ENCODE measurements at places on chromosomes 2 and 18.

GRCh38 chr2:54437588-54437987 lies 18.5 kb upstream of the SPTBN1 start:
- DNase-seq: no peak

DNA sequence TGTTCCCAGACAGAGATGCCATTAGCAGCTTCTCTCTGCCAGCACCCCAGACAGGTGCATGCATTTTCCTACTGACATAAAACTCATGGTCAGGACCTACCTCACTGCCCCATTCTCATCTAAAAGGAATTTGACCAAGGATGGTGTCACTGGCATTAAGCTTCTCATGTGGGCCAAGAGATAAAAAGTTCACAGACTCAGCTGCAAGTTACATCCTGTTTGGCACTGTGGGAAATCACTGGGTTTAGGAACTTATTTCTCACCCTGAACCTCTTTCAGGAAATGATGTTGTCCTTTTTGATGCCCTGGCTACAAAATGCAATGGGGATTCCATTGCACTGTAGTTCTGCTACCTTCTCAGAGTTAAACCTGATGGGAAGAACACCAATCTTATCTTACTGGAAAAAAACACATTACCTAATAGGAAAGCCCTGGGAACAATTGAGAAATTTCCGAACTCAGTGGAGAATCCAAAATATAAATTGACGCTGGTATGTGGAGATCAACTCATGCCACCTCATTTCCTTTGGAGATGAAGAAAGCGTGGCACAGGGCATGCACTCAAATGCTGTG lies 252.1 kb upstream of the COPS8 start:
- DNase-seq: no peak

- DNase-seq: peak; percentile 65
Measured at GRCh38 chr18:74146756-74147155, 878 bp downstream of the FBXO15 start.

DNA sequence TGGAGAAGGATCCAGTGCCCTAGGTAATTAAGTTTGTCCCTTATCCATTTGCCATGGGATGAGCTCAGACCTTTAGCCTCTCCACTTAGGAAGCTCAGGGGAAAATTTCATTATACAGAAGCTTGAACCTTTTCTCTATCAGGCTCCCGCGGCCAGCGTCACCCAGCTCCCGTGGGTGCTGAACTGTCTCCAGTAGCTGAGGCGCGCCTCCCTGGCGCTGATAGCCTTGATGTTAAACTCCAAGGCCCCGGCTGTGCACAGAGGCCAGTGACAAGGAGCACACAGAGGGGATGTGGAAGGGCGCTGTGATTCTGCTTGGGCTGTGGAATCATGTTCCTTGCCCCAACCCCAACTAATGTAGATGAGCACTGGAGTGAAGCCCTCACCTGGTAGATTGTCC lies 50.8 kb downstream of the NRP2 start:
- DNase-seq: no peak

DNA sequence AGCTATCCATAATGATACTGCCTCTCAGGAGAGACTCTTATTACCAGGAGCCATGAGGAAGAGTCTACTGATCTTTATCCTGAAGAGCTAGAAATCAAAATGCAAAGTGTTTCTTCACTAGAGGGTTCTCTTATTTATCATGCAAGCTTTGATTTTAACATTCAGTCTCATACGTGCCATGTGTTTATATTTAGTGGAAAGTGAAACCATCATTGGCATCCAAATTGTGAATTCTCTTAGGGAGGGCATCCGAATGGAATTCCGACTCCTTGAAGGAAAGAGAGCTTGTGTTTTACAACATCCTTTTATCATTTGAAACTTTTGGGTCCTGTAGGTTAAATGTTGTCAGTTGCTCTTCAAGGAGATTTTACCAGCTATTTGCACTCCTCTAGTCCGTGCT lies 170.4 kb upstream of the SESTD1 start:
- DNase-seq: peak; percentile 40

DNA sequence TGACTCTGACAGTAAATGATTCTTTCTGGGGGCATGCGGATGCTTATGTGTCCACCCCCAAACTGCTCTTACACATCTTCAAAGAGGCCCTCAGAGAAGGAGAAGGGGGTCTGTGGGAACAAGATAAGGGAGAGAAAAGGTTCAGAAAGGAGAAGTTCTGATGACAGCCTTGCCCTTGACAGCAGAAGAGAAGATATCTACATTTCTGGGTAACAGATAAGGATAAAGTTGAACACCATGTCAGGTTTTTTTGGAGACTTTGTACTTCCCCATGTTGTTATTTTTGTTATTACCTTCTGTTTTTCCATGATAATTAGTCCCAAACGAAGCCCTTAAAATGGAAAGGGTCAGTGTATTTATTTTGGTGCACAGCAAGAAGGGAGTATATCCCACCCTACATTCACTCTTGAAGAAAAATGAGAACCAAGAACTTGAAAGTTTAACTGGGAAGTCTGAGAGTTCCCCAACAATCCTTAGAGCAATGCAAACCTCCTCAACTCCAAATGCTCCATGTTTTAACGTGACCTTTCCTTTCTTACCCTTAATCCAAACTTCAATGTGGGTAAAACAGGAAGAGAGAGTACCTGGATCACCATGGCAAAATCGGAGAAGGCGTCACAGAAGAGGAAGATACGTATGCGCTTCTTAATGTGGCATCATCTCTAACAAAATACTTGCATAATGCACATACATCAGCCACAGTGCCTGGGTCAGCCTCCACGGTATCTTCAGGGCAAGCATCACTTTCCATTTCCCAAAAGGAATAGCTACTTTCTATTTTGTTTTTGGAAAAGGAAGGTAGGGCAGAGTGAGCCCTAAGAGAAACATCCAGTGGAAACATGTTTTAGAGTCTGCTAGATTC lies 264.6 kb upstream of the STON1 start:
- no peak for DNase-seq

GRCh38 chr2:39381653-39382052 lies 55.4 kb downstream of the MAP4K3 start:
- DNase-seq: no peak

DNA sequence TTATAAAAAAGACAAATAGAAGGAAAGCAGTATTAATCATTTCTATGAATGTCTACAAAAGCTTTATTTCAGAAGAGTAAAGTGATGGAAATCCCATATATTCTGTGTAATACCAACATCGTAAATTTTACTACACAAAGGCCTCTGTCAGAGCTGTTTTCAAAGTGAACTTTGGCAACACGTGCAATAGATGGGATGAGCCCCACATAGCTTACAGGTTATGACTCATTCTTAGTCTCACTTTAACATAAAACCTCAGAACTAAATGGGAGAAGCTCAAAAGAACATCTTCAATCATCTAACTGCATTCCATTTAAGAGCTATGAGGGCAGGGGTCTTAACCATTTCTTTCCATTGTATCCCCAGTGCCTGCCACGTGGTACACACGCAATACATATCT lies 11.5 kb downstream of the VPS4B start:
- peak; percentile 72 for DNase-seq

- peak; percentile 82 for DNase-seq
Measured at GRCh38 chr2:23595601-23596251, 210.7 kb downstream of the KLHL29 start.

DNA sequence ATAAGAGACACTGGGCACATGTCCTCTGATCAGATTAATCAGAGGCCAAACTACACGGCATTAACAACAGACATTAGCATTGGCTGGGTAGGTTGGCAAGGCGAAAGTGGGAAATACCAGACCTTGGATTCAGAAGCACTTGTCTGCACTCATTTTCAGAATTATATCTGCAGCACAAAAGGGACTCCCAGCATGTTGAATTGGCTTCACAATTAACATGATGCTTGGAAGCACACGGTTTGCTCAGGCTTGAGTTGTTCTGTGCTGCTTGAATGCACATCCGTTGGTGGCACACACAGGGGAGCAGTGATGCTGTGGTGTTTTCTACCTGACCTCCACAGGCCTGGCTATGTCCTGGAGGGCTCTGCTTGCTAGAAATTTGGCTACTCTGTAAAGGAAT lies 83.9 kb downstream of the ACTR3 start:
- no peak for DNase-seq

DNA sequence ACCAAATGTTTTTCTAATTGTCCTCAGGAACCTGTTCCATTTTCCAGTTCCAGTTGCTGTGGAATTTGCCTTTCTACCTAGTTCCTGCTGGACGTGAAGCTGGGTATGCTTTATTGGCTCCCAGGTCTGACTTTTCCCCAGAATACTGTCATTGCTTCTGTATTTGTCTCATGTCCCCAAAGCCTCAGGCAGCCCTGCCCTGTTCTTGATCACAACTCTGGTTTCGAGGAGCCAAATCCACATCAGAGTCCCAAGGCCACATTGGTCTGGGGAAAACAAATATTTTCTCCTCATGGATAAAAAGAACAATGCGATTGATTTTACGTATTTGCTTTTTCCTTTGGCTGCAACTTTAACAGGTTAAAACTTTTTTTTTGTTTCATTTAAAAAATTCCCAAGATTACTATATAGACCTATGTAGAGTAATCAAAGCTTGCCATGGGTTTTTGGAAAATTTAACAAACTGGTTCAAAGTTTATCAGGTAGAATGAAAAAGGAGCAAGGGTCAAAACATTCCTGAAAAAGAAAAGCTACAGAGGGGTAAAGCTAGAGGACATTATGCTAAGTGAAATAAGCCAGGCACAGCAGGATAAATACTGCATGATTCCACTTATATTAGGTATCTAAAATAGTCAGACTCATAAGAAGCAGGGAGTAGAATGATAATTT lies 85.2 kb downstream of the MDH1 start:
- DNase-seq: no peak

DNA sequence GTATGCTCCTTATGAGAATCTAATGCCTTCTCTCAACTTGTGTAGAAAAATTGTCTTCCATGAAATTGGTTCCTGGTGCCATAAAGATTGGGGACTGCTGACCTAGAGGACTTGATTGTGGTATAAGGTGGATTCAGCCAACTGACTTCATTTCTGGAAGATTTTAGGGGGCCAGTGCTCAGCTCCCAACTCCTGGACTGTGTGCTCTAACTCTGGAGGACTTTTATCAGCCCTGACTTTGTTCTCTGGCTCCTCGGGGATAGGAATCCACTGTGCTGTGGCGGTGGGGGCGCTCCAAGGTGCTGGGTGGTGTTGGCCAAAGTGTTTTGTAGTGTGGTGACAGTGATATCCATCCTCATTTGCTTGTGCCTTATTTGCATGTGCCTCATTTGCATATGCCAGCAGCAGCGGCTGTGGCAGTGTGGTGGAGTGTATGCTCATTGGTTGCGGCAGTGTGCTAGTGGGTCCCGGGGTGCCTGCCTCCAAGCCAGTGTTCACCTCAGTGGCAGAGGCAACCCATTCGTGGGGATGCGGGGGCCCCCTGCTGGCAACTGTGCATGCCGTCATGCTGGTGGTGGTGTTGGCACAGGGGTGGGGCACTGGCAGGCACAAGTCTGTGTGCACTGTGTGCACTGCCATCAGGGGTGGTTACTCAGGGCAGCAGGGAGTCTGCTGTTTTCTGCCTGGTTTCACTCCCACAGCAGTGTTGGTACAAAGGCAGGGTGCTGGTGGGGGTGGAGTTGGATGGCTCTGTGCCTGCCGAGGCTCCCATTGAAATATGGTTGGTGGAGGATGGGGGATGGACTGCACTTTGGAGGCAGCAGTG lies 19.6 kb downstream of the EHBP1 start:
- DNase-seq: no peak

DNA sequence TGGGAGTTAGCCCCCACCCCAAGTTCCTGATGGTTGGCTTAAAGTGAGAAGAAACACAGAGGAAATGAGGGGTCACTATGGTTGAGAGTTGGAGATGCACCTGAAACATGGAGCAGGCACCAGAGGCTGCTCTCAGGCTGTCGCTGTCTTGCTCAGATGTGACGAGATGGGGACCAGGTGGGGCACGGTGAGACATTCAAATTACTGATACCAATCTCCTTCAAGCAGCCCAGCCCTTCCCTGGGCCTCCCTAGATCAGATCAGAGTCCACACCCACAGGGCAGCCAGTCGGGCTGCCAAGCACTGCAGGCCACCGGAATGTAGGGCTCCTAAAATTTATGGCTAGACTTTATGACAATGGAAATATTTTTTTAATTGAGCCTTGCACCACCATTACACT lies 176.6 kb downstream of the CELF4 start:
- DNase-seq: no peak

DNA sequence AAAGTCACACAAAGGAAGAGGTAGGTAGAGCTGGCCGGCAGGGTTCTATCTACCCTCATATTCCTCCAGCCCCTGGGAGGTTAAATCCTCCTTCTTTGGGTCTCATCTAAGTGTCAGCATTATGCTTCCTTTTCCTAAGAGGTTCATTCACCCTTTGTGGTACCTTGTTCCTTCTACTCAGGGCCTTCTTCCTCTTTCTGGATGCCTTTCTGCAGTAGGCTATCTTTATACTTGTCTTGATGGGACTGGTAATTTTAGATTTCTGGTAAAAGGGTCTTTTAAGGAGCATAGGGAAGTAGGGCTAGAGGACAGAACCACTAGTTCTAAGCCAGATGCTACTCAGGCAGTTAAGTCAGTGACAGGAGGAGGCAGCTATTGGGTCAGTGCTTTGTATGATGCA lies 13.7 kb upstream of the TNP1 start:
- no peak for DNase-seq

DNA sequence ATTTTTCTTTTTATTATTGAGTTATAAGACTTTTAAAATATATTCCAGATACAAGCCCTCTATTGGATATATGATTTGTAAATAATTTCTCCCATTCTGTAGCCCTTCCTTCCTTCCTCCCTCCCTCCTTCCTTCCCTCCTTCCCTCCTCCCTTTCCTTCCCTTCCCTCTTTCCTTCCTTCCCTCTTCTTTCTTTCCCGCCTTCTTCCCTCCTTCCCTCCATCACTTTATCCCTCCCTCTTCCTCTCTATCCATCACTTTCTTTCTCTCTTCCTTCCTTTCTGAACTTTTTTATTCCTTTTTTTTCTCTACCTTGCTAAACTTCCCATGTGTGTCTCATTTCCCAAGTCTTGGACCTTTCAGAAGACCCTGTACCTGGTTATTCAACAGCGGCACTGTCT lies 45.5 kb upstream of the ELOA2 start:
- no peak for DNase-seq

- DNase-seq: no peak
Measured at GRCh38 chr18:54696616-54697293, 105.7 kb downstream of the DYNAP start.

- peak; percentile 96 for DNase-seq
Measured at GRCh38 chr18:55856229-55856628, 268.2 kb upstream of the TCF4 start.

- peak; percentile 83 for DNase-seq
Measured at GRCh38 chr2:173990970-173991819, 26.0 kb upstream of the SP3 start.

All from fibroblast of upper back skin (primary cell).